ENCODE measurements at places on chromosomes 5 and 9.

DNA sequence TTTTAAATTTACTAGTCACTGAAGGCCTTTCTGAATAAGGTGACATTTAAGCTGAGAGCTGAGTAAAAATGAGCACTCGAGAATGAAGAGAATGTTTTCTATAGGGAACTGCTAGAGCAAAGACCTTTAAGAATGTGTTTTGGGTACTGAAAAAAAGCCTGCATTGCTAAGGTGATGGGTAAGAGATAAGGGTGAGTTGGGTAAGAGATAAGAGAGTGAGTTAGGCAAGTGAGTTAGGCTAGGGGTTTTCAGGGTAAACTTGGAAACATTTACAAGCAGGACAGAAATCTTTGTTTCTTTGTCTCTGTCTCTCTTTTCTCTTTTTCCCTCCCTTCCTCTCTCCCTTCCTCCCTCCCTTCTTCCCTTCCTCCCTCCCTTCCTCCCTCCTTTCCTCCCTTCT lies 5.6 kb downstream of the RAD23B start:
- DNase-seq: no peak

GRCh38 chr9:17825265-17825659 lies 246.4 kb downstream of the SH3GL2 start:
- no peak for DNase-seq

DNA sequence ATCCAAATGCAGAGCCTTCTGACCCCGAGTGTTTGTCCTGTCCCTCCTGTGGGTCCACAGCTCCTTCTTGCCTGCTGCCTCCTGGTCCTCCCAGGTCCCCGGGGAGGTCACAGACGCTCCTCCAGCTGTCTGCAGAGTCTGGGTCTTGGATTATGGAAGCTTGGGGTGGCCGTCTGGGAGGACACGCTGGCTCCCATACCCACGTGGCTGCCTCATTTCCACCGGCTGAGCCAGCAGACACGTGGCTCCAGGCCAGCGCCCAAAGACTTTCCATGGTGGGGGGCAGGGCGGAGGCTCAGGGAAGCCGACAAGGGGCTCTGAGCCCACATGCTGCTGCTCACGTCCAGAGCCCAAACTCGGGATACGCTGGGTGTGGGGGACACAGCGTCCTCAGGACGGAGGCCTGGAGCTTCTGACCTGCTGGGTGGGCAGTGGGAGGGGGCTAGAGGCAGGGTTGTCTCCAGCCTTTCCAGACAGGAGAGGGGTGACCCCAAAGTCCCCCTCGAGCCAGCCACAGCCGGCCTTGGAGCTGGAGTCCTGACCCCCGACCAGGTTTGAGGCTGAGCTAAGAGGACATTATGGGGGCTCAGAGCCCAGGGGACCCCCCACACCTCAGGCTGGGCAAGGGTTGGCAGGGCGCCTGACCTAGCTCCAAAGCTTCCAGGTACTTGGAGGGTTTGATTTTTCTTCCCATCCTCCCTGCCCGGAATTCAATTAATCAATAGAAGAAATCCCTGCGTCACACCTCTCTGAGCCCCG lies 24.2 kb upstream of the RNU6ATAC start:
- DNase-seq: no peak

- no peak for DNase-seq
These were observed 38.7 kb downstream of the NEURL1B start for GRCh38 chr5:172679628-172680212.

DNA sequence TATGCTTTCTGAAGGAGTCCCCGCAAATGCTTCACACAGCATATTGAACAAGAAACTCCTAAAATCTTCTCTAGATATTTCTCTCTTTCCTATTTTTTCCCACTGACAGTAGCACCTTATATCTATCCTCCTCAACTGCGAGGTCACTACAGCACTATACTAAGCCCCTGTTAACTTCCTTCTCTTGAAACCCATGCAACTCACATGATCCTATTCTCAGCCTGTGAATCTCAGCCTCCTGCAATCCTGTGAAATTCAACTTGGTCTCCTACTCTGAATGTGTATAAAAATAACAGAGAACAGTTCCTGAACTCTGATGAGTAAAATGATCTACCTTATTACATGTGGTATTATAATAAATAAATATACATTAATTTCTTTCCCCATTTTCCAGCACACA lies 6.1 kb upstream of the PLGRKT start:
- no peak for DNase-seq

GRCh38 chr5:7397937-7398336 lies 2.0 kb downstream of the ADCY2 start:
- no peak for DNase-seq

DNA sequence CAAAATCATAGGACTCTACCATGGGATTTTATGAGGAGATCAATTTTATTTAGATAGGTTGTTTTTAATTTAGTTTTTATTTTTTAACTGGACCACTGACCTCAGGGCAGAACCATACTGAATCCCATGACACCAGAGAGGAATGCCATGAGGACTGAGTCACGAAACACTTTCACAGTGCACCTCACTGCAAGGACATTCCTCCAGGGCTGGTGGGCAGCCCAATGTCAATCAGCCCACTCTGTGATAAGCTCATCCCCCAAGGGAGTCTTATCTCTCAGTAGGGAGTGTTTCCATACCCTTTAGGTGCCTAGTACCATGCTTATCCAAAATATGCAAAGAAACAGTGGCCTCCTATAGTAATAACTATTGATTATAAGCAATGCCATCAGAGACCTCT lies 224.5 kb upstream of the CDH6 start:
- DNase-seq: no peak

GRCh38 chr5:59728356-59728755 lies 165.2 kb downstream of the PDE4D start:
- DNase-seq: no peak

DNA sequence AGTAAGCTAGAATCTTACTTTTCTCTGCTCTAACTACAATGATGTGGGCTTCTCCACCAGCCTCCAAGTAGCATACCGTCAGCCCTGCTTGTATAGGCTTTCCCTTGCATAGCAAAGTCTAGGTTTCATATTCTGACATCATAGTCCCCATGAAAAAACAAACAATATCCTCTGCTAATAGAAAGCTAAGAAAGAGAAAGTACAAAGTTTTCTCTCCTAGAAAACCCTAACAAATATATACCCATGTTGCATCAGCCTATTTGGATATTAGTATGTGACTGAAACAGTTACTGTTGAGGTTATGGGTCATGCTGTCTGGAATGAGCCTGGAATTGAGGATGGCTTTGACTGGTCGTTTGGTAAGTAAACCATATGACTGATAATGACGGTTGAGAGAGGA lies 1696.0 kb downstream of the MAT2B start:
- no peak for DNase-seq

GRCh38 chr5:164326219-164326618 lies 820.8 kb downstream of the MAT2B start:
- no peak for DNase-seq

DNA sequence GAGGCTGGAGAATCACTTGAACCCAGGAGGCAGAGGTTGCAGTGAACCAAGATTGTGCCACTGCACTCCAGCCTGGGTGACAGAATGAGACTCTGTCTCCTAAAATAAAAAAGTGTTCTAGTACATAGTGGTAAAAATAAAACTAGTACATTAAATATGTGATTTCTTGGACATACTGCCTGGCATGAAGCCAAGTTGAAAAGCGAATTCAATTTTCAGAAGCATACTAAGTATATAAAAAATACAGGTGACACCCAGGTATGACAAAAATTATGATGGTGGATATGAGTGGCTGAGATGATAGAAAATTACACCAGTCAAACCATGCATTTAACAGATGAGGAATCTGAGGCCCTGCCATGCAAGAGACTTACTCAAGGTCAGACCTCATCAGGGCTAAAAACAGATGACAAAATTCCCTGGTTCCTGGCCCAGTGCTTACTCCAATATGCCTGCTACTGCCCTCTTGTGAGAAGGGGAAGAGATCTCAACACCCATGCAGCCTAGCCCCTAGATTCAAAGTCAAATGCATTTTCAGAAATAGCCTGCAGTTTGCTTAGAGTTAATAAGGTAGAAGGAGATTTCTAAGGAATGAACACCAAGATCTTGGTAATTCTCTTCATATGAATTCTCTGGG lies 46.6 kb upstream of the GNPDA1 start:
- no peak for DNase-seq

DNA sequence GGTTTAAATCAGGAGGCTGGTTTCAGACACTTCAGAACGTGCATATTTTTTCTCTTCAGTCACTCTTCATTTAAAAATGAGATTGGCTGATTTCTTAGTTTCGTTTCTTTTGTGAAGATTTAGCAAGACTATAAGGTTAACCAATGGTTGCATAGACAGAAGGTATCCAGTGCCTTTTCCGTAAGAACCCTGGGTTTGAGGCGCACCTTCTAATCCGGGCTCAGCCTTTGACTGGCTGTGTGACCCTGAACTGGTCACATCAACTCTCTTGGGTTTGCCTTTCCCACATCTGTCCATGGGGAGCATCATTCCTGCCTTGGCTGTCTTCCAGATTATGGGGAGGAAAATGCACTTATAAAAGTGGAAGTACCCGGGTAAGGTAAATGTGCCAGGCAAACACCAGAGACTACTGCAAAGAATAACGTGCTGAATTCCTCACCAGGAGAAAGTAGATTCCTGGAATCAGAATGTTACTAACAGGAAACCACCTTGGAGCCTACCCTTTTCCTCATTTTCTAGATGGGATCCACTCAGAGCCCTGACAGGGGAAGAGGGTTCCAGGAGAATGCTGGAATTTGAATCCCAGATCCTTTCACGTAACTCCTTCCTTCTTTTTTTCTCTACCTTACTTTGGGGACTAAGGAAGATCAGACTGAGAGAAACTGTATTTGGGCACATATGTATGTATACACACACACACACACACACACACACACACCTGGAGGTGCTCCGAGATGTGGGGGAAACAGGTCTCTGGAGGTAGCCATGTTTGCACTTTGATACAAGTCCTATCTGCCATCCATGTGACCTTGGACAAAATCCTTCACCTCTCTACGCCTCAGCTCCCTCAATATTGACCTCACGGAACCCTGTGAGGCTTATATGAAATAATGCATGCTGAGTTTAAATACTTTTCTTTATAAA lies 6.8 kb downstream of the HAND1 start:
- DNase-seq: no peak

Data from NCI-H187 treated with DMSO at 0.1 percent for 48 hours (cell line).